ENCODE measurements at places on chromosomes 4 and X.

- DNase-seq = no peak
Measured at GRCh38 chr4:152763796-152764195, 15.7 kb downstream of the TIGD4 start.

DNA sequence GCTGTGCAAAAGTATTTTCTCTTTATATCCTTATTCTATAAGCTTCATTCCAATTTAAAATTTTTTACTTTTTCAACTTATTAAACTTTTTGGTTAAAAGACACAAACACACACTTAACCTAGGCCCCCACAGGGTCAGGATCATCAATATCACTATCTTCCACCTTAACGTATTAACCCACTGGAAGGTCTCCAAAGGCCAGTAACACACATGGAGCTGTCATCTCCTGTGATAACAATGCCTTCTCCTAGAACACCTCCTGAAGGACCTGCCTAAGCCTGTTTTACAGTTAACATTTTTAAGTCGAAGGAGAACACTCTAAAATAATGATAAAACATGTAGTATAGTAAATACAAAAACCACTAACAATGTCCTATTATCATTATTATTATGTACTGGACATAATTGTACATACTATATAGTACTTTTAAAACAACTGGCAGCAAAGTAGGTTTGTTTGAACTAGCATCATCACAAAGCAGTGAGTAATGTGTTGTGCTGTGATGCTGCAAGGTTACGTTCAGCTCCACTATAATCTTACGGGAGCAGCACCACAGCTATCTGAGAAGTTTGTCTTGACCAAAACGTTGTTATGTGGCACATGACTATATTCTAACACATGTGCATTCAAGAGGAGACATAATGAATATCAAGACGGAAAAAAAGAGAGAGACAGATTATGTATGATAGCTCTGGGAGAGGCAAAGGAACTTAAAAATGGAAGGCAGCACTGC, 33.7 kb downstream of the DHX15 start:
- DNase-seq = no peak

- no peak for DNase-seq
Measured at GRCh38 chr4:142556048-142556447, 290.1 kb downstream of the INPP4B start.

DNA sequence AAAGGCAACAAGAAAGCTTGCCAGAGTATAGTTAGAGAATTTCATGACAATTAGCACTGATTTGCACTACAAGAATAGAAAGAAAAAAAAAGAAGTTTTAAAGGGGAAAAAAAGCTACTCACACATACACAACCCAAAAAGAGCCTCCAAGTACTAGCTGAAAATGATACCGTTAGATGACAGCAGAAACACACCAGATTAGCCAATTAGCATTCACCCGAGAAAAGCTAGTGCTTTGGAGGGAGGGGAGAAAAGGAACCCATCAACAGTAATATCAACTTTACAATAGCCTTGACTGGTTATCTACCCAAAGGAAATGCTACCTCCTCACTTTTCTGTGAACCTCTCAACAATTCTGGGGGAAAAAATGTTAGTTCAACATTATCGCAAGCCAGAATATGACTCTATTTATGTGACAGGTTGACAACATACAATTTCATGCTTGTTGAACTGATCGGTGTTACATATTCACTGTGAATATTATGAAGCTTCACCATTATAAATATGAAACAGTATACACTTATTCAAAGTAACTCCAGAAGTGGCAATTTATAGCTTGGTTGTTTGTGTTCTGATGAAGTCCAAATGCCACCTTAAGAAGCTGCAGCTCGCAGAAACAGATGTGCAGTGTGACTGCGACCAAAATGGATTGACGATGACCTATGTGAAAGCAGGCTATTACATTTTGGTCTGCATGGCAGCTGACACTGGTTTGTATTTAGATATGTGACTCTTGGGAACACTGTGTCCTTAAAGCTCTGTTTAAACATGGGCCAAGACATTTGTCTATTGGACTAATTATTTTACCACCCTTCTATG, 15.9 kb downstream of the PPARGC1A start:
- no peak for DNase-seq

DNA sequence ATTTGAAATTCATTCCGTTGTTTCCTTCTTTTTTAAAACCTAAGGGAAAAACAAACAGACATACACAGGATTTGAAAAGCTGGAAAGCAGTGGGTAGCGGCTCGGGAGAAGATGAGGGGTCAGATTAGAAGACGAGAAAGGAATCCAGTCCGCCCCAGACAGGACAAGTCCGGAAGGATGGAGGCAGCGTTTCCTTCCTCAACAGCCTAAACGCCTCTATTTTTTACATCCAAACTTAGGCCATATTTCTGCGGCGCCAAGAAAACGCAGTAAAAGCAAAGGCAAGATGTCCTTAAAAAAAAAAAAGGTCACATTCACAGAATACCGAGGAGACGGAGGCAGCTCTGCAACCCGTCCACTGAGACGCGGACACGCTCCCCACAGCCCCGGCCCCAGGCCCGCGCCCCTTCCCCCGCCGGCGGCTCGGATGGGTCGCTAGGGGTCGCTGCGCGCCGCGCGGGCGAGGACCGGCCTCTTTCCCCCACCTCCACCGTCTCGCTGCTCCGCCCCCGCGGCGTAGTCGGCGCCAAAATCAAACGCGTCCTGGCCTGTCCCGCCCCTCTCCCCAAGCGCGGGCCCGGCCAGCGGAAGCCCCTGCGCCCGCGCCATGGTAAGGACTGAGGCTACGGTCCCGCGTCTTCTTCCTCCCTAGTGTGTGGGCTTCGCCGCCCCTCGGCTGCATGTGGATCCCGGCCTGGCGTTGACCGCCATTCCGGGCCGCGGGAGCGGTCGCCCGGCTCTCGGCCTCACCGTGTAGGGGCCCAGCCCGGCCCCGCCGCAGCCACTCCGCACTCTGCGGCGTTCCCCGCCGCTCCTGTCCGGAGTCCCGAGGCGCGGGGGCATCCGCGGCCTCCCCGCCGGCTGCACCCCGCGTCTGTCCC, at the start of gene MND1:
Gene MND1 (plus strand): TSS at position 558 of the 881 bp plus-strand sequence. CDS start 50 bp downstream, at position 608.
- peak; percentile 94 for DNase-seq

GRCh38 chr4:85932500-85933290, 427.2 kb downstream of the MAPK10 start:
- DNase-seq = peak; percentile 14

DNA sequence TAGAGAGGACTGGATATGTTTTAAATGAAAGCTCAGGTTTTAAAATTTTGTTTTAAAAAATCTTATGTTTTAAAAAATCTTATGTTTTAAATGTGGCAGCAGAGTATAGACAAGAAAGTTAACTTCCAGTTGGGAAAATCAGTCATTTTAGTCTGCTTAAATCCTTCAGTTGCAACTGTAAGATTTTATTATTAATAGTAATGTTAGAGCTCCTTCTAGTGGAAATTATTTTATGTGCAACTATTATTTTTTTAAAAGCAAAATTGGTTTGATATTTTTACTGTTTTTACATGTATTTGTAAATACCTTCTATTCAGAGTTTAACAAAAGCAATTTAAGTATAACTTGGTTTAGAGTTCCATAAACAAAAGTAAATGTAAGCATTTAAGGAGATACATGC, 8.5 kb upstream of the NUDT6 start:
- no peak for DNase-seq

- peak; percentile 85 for DNase-seq
Measured at GRCh38 chrX:53281321-53281822, at the start of gene IQSEC2. TSS of gene IQSEC2 (minus strand) at chrX:53281584.

DNA sequence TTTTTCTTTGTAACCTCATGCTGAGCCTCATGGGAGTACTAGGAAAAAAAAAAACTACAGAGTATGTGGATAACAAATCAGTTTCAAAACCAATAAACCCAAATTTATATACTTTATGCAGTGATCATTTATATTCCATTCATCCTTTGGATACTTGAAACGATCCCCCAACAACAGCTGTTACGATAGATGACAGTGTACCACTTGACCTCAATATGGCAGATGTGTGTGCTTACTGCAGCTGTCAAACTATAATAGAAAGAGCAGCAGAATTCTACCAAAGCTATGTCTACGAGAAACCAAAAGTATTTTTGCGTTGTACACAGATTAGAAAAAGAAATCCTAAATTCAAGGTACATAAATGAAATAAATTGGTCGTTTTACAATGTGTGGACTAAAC, 337.8 kb downstream of the PDGFC start:
- no peak for DNase-seq

GRCh38 chr4:74772106-74772505, 22.2 kb downstream of the BTC start:
- DNase-seq = no peak

GRCh38 chrX:31836479-31836878, 764.6 kb upstream of the FTHL17 start:
- no peak for DNase-seq

DNA sequence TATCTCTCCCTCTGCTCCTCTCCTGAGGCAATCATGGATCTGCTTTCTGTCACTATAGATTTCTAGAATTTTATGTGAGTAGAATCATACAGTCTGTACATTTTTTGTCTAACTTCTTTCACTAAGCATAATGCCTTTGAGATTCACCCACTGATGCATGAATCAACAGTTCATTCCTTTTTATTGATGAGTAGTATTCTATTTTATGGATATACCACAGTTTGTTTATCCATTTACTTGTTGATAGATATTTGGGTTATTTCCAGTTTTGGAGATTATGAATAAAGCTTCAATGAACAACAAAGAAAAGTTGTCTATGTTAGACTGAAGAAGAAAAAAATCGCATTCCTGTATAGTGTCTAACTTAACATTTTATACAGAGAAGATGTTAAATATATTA, 30.5 kb downstream of the PHKA1 start:
- DNase-seq = no peak

Data from ELF-1 (cell line).